ENCODE measurements at places on chromosomes 6 and 20.

GRCh38 chr20:19807191-19807945 lies 49.3 kb downstream of the RIN2 start:
- DNase-seq, result no peak

DNA sequence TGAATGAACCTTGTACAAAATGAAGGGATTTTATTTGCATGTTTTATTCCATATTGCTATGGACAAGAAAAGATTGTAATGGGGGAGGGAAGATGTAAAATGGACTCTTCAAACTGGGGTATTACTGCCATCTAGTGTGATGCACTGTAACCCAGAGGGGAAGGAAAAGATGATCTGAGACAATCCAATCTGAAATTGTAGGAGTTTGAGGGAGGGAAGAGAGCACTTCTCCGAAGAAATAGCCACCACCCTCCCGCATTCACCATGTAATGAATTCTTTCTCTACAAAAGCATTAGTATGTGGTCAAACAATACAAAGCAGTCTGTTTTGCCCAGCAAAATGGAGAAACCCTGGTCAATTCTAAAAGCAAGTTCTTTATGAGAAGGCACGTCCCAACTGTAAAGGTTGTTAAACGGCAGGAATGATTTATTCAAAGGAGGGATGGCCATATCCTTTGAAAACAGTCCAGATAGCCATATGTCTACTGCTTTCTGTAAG lies 679.5 kb upstream of the NRSN1 start:
- no peak for DNase-seq

- no peak for DNase-seq
These were observed 500 bp downstream of the LTV1 start for GRCh38 chr6:143843677-143843999.

DNA sequence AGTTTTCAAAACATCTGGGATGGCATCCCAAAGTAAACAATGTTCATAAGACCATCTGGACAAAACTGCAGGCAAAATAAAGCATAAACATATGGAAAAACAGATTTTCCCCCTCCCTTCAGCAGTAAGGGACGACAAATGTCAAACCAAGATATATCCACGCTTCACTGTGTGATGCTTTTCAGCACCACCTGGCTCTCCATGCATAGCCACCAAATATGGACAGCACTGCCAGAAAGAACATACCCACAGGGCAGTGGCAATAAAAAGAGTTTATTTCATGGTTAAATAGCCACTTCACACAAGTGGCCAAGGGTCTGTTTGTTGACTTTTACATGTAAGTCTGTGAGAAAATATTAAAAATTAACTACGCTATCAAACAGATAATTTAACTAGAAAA lies 23.1 kb downstream of the USP45 start:
- DNase-seq, result no peak

DNA sequence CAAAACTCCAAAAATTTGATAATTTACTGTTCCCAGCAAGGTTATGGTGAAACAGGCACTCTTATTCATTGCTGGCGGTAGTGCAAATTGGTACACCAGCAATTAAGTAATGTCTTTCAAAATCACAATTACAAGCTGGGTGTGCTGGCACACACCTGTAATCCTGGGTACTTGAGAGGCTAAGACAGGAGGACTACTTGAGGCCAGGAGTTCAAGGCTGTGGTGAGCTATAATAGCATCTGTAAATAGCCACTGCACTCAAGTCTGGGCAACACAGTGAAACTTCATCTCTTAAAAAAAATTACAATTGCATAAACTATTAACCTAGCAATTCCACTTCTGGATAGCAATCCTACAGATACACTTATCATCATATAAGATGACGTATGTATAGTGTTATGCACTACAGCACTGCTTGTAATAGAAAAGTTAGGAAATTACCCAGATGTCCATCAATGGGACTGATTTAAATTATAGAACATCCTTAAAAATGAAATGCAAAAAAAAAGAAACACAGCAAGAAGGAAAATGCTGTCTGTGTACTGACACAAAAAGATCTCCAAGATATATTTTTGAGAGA lies 31.4 kb downstream of the NCOA6 start:
- DNase-seq, result no peak

GRCh38 chr20:50294164-50295088 lies 103.8 kb downstream of the CEBPB start:
- DNase-seq, result no peak

DNA sequence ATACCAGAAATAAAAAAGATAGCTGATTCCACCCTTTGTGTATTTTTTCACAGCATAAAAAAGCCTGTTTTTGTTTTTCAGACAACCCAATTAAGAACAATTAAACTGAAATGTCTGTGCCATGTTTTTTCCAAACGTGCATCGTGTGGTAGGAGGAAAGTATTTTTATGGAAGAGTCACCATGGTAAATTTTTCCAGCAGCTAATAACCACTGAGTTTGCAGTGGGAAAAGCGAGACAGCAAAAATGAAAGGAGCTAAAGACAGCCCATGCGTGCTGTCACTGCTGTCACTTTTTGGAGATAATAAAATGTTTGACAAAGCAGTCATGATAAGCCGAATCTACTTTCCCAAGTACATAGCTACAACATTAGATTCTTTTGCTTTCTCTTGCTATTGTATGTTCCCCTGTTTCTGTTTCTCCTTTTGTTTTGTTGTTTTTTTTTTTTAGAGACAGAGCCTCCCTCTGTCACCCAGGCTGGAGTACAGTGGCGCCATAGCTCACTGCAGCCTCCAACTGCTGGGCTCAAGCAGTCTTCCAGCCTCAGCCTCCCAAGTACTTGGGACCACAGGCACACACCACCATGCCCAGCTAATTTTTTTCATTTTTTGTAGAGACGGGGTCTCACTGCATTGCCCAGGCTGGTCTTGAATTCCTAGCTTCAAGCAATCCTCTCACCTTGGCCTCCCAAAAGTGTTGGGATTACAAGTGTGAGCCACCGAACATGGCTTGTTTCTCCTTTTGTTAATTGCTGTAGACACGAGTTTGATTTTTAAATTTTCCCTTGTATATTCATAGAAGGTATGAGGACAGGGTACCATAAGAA lies 261.3 kb downstream of the TMEM242 start:
- no peak for DNase-seq

- no peak for DNase-seq
These were observed 207.5 kb upstream of the ASCC3 start for GRCh38 chr6:101088594-101088993.

GRCh38 chr20:20488388-20488787 lies 120.5 kb downstream of the INSM1 start:
- no peak for DNase-seq

GRCh38 chr6:105272786-105273185 lies 93.0 kb upstream of the POPDC3 start:
- DNase-seq, result no peak

DNA sequence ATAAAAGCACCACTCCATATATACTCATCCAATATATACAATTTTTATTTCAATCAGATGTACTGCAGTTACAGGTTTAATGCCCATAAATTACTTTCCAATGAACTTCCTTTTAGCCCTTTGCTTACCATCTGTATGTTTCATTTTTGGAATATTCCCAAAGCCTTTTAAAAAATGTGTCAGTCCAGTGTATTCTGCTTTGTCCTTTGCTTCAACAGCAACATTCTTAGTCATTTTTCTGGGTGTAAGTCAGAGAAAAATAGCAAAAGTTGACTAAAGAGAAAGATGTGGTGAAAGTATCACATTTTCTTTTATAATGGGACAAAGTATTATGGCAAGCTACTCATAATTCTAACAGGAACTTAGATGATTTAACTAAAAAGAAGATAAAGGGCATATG lies 15.2 kb downstream of the DSE start:
- no peak for DNase-seq

GRCh38 chr20:58829531-58829941 lies 21.2 kb downstream of the GNAS-AS1 start:
- DNase-seq, result no peak

- no peak for DNase-seq
These were observed 32.2 kb upstream of the CHD6 start for GRCh38 chr20:41650231-41650948.

- DNase-seq, result no peak
These were observed 28.6 kb downstream of the PSMG4 start for GRCh38 chr6:3287308-3287707.

DNA sequence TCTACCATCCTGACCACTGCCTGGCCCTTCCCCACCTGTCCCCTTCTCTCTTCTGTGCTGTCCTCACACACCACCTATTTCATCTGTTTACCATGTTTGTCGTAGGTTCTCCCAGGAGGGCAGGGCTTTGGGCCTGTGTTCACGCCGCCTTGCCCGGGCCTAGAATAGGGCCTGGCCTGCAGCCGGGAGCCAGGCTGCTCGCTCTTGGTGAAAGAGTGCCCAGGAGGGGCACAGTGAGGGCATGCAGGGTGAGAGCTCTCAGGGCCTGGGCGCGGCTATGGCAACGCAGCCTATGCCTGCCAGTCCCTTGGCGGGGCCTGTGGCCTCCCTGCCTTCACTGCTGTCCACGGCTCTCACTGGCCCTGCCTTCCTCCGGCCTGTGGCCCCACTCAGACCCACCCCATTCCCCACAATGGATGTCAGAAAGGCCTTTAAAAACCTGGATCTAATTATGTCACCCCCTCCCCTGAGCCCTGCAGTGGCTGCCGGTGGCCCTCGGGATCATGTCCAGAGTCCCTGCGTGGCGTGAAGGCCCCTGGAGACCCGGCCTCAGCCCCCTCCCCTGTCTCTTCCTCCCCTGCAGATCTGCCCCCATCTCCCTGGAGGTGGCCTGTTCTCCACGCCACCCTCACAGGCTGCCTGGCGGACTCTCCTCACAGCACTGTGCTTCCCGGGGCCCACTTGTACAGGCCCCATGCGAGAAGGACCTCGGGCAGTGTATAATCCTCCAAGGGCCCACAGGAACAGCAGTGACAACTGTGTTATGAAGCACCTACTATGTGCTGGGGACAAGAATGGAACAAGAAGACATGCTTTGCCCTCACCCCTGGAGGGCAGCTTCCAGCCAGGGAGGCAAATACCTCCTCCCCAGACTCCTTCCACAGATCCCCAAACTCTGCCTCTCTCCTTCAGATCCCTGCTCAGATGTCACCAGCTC lies 22.9 kb upstream of the NOL4L start:
- no peak for DNase-seq

DNA sequence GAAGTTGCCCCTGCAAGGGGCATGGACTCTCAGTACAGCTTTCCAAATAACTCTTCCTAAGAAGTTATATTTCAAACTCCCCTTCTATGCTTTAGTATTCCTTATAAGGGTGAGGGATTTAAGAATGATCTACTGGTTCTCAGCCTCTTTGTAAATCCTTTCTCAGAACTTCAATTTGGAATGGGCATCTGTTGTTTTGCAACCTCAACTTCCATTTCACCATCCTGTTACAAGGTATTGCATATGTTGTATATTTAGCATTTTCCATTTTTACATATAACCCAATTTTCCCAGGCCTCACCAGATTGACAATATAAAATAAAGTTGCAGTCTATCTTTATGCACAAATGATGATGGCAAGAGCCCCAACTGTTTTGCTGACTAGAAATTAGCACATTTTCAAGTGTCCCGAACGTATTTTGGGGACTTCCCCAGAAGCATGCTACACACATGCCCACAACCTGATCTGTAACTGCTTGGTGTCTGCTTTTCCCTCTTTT lies 154.9 kb upstream of the CARMIL1 start:
- DNase-seq, result no peak

DNA sequence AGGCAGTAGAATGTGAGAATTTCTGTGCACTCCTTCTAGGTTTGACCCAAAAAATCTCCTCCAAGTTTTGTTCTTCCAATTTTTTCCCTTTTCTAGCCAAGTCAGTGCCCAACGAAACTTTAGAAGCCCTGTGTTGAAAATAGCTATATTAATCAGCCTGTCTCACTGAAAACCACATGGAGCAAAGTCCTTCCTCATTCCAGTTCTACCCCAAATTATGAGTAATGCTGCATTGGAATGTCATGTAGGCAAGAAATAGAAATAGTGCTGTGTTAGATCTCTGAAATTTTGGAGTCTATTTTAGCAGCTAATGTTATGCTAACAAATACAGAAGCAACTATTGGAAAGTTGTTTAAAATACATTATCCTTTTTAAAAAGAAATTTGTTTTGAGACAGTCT lies 725.5 kb downstream of the TBC1D32 start:
- no peak for DNase-seq

GRCh38 chr20:34985461-34986310 lies 30.0 kb downstream of the MYH7B start:
- DNase-seq, result no peak

DNA sequence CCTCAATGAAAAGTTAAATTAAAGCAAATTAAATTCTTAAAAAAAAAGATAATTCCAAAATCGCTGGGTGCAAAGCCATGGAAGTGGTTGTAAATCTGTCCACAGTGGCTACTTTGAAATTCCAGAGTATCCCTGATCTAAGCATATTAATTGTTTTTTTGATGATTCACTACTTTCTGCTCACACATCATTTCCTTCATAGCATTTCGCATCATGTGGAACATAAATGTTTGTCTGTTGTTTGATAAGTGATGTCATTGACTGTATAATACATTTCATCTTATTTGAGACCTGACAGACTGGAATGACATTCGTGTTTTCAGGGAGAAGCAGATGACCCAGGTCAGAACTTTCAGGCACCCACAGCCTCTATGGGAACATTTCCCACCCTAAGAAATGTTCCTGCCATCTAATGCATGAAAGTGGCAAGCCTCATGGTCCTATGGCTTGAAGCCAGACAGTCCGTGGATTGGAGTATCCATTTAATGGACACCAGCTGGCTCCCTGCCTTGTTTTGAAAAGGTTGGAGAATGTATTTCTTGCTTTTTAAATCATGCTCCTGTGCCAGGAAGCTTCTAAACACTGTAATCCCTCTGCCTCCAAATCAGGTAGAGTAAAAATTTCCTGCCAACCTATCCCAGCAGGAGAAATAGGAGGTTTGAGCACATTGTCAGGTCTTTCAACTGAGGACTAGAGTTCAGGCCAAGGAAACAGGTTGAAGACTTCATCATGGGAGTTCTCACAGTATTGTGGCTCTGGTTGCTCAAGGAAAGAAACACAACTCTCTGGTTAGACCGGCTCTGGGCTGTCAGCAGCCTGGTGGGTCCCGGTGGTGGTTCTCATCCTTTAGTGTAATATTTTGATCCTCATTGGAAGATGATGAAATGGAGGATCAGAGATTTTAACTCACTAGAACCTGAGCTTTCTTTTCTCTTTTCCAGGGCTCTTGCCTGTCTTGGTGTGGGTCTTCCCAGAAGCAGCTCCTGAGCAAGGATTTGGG lies 157.9 kb downstream of the SLC24A3 start:
- no peak for DNase-seq

DNA sequence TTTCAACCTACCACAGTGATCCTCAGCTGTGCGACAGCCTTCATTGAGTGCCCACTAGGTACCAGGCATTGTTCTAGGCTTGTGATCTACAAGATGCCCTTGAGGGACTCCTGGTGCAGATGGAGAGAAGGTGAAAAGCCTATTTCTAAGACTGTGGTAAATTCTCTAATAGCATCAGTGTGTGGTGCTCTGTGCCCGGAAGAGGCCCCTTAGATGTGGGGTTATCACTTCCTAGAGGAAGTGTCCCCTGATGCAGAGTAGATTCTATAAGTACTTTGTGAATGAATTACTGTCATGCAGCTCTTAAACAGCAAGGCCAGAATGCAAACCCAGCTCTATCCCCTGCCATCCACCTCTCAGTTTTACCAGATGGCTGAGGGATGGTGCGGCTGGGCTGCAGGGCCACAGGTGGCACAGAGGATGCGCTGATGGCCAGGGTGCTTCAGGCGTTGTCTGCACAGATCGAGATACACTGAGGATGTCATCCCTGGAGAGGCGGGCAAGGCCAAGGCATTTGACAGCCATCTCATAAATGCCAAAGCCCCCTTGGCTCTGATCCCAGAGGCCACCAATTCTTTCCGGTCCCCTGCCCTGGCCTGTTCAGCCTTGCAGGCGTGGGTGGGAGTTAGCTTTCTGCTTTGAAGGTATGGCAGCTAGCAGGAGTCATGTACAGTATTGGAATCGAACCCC lies 96.7 kb downstream of the TOX2 start:
- peak; percentile 35 for DNase-seq

All from activated CD8-positive, alpha-beta T cell treated with anti-CD3 and anti-CD28 coated beads for 36 hours (primary cell).